Airway epithelial cell (primary cell): ENCODE measurements at places on chromosomes 5 and 9. TPM values are rescaled to one million over a fixed set of nuclear protein-coding genes. Genes with fewer than 3 reads are reported as not detected.

The TNFSF8 gene
- not detected in 2 replicates for total RNA-seq

The KIF20A gene
- total RNA-seq: 39.3 and 45.1 TPM in 2 replicates

The DOCK8 gene
- 0.60 and 0.71 TPM in 2 replicates for total RNA-seq

The KCTD16 gene
- total RNA-seq: under 0.01 and 0.28 TPM in 2 replicates

The MELK gene
- 26.9 and 34.1 TPM in 2 replicates for total RNA-seq

The GMCL2 gene
- not detected in 2 replicates for total RNA-seq

The C9orf152 gene
- total RNA-seq: 0.07 TPM in 1 of 2 replicates, not detected in the other

The ANKRD55 gene
- total RNA-seq: not detected in 2 replicates
